ENCODE measurements at places on chromosomes 2 and 18.
A peak's percentile ranks its signal among the peaks of the same experiment; 100 is the strongest.

DNA sequence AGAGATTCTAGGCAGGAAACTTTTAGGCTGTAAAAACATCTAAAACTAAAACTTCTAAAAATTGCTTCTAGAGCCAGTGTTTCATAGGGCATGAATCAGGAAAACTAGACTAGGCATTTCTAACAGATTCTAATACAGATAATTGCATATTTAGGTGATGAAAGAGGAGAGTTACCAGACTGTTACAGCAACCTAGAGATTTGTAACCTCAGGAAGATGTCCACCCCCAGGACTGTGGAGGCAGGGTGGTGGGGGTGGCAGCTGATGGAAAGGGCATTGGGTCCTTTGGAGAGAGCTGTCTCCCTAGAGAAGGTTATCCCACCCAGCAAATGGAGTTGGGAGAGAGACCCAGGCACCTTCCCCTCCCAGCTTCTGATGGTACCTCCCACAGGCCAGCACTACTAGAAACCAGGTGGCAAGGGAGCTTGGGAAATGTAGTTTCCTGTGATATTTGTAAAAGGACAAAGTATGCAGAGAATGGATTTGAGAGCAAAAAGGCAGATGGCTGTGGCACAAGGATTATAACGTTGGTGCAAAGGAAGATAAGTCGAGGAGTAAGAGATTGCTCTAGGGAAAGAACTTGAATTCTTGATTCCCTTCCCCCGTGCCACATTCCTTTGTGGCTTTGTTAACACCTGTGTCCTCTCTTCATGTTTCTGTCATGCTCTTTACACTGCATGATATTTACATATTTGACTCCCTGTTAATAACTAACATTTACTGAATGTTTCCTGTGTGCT is 75.6 kb upstream of the MGAT5 start:
- DNase-seq, result peak; percentile 16

DNA sequence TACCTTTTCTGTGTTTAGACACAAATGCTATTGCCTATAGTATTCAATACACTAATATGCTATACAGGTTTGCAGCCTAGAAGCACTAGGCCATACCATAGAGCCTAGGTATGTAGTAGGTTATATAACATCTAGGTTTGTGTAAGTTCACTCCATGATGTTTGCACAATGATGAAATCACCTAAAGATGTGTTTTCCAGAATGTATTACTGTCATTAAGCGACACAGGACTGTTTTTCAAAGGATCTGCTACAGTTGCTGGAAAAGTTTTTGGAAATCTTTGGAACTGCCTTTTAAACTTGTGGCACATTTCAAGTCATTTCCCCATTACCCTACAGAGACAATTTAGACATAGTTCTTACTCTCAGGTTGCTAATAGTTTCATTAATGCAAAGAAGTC is 9.3 kb downstream of the PSMD1 start:
- no peak for DNase-seq

DNA sequence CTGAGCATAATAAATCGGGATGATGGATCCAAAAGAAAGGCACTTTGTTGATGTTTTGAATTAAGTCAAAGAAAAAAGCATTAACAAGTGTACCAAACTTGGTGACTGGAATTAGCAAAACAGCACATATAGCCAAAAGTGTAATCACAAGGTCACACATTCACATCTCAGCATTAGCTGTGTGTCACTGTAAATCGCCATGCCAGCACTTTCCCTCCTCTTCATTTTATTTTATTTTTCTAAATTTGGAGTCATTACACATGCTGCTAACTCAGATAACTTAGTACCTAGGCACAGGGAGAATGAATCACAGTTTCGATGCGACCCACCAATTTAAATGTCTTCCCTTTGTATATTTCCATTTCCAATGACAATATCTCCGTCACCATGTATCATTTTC is 111.4 kb downstream of the CACNB4 start:
- DNase-seq, result no peak

DNA sequence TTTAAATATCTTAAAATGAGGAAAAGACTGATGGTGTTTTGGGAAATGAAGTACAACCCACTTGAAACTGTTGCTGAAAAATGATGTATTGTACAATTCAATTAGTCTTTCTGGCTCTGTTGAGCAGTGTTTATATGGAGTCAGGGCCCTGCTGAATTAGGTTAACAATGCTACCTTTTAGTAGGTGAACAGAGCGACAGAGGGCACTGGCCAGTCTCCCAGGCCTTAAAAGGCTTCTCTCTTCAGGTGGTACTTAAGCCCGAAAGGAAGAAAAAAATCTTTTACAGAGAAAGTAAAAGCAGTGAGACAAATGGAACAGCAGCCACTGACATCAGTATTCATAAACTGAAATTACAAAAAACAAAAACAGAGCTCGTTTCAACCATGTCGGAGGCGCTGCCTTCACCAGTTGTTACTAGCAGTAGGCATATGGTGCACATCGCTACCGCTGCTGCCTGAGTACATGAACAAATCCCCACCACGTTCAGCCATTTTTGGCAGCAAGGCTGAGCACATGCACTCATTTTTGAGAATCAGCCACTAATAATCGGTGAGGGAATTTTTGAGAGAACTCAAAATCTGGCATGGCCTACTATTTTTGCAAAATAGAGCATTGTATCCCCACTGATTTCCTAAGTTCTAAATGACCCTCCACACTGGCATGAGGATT is 91.8 kb downstream of the PLEKHM3 start:
- no peak for DNase-seq

DNA sequence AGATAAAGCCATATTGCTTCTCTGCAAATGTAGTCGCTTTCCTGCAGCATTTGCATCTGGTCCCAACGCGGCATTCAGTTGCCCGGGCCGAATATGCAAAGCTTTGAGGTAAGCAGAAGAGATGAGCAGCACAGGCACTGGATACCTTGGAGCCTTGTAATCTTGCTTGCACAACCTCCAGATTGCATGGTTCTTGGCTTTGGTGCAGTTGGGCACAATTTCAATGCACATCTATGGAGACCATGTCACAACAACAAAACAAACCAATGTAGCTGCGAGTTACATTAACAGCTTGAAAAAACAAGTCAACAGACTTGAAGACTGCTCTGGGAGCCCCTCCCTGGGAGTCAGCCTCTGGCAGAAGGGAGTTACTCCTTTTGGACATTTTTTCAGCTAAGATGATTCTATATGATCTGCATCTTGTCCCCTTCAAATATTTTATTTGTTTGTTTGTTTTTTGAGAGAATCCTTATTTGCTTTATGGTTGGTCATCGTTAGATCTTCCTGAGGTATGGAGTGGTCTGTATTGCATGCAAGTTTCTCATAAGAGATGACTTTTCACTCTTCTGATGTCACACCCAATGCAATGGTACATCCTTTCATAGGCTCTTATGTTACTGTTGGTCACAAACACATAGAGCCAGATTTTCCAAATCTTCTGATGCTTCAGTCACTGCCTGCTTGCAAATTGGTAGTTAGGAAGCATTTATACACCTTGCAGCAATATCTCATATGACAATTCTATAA is 113.5 kb downstream of the EFEMP1 start:
- no peak for DNase-seq

Measured in CD4-positive, alpha-beta T cell treated with Interleukin-12 subunit alpha and Interleukin-12 subunit beta, for 1 hour (primary cell).